ENCODE measurements at places on chromosomes 6 and 20.

- no peak for DNase-seq
These were observed 48.2 kb upstream of the TLDC2 start for GRCh38 chr20:36827541-36828279.

GRCh38 chr6:98920904-98921431 lies 26.8 kb downstream of the FBXL4 start:
- DNase-seq, result no peak

GRCh38 chr20:2416541-2417212 lies 36.0 kb downstream of the TGM6 start:
- no peak for DNase-seq

- DNase-seq, result no peak
These were observed 4.6 kb downstream of the OR2H2 start for GRCh38 chr6:29589423-29590048.

GRCh38 chr6:1363729-1364572 lies 25.4 kb upstream of the FOXF2 start:
- DNase-seq, result no peak

DNA sequence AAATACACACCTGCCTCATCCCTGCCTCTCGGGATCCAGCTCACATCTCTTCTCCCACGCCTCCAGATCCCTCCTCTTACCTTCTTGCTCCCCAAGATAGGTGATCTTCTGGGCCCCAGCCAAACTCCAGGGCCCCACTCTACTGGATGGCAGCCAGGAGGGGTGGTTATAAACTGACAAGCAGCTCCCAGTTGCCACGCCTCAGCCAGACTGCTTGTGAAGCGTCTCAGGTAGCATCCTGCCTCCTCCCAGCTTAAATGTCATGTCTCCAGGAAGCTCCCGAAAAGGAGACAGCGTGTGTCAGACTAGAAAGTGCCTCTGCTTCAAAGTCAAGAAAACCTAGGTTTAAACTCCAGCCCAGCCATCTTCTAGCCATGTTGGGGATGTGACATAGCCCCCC lies 114.1 kb downstream of the LRFN2 start:
- DNase-seq, result no peak

GRCh38 chr6:491233-491632 lies 99.7 kb downstream of the IRF4 start:
- DNase-seq, result no peak

- no peak for DNase-seq
These were observed 255.5 kb upstream of the PLN start for GRCh38 chr6:118292558-118292957.

DNA sequence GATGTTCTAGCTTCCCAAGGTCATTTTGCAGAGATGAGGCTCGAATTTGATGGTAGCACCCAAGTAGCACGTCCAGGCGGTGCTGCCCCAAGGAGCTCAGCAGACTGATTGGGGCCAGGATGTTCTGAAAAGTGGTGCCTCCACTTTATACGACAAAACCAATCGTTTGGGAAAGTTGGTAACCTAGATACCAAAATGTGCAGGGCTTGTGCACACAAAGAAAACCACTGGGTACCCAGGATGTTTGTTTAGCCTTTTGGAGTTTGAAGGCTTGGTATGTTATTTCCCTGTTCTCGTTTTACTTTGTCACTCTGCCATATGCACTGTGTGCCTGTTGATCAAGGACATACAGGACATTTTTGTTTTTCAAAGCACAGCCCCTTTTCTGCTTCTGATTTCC lies 40.7 kb upstream of the PBOV1 start:
- DNase-seq, result no peak

- DNase-seq, result no peak
These were observed at the start of gene WFDC6 for GRCh38 chr20:45539382-45539781. TSS of gene WFDC6 (minus strand) at chr20:45539482. CDS start at chr20:45539407, 75 bp downstream.
